Activated naive CD4-positive, alpha-beta T cell (primary cell): ENCODE measurements at places on chromosomes 1 and 21.

GRCh38 chr1:204151552-204152309, at the start of gene ETNK2:
TSS of gene ETNK2 (minus strand) at chr1:204152044. CDS start at chr1:204151852, 192 bp downstream.
- DNase-seq = no peak

DNA sequence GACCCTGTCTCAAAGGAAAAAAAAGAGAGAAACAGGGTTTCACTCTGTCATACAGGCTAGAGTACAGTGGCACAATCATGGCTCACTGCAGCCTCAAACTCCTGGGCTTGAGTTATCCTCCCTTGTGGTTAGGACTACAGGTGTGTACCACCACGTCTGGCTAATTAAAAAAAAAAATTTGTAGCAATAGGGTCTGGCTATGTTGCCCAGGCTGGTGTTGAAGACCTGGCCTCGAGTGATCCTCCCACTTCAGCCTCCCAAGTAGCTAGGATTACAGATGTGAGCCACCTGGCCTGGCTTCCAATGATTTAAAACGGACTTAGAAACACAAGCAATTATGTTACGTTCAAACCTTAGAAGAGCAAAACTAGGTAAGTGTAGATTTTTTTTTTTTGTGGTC, 22.1 kb downstream of the GOLPH3L start:
- no peak for DNase-seq

DNA sequence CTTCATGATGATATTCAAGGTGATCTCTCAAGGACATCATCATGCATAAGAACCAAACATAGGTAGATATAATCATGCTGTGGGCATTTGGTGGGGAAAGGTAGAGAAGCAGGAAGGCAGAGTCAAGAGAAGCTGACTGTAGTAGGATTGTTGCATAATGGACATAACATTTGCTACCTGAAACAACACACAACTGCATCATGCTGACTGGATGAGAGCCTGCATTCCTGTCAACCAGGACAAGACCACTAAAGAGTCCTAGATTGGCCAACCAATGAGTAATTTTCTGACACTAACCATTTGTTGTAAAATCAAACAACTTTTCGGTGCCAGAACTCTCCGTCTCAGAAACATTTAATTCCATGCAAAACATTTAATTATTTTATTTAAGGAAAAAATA, 377.2 kb downstream of the PLPP3 start:
- no peak for DNase-seq

- no peak for DNase-seq
Observed at GRCh38 chr1:14236097-14236496, 362.4 kb upstream of the KAZN start.

GRCh38 chr1:30054126-30054525, 669.3 kb downstream of the MATN1 start:
- no peak for DNase-seq

DNA sequence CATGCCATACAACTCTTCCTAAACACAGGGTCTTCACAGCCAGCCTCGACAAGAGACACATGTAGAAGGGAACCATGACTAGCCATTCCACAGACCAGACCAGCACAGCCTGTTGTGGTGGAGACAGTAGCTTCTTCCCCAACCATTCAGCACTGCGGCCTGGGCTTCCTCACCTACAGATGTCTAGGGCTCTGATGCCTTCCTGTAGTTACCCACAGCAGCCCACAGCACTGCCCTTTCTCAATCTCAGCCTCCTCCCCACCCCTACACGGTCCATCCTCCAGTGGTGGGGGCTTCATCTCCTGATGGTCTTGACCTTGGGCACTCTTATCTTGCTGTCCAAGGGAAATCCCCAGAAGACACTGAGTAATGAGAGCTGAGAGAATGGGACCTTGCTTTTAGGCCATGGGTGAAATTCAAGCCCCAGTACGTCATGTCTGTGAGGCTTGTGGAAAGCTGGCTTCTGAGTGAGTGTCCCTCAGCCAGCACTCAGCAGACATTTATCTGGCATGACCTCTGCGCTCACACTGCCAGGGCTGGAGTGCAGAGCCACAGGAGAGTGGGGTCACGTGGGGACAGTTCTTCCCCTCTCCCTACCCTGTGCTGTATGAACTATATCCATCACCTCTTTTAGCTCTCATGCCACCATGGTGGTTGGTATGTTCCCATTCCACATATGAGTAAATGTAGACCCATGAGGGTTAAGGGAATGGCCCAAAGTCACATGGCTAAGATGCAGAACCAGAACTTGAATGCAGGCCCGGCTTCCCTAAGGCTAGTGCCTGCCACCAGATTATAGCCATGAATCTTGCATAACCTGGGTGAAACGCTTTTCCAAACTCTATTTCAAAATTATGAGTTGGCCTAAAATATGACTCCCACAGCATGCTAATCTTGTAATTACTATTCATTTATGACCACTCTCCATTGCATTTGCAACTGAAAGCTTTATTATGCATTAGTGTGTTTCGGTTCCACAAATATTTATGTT, 104.7 kb downstream of the HIVEP3 start:
- no peak for DNase-seq

- no peak for DNase-seq
Observed at GRCh38 chr1:43311521-43311920, 10.7 kb downstream of the TIE1 start.

- DNase-seq = no peak
Observed at GRCh38 chr1:169121146-169121923, 14.8 kb downstream of the ATP1B1 start.

GRCh38 chr1:119086830-119087229, 53.6 kb downstream of the WARS2 start:
- no peak for DNase-seq

DNA sequence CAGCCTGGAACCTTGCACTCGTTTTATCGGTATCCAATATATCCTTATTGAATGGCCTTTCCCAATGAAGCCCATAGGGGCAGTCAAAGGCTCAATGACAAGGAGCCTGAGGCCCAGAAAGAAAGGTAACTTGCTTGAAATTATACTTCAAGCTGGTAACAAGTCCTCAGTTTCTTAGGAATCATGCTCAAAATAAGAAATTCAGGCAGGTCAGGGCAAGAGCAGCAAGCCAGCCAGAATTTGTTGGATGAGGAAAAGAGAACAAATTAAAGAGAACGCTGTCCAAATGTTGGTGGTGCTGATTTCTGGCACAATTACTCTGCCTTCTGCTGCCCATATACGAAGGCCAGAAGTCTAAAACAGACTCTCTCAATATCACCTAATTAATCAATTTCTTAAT, 77.6 kb downstream of the DDX20 start:
- DNase-seq = no peak

GRCh38 chr1:168421399-168422004, 122.3 kb downstream of the XCL2 start:
- no peak for DNase-seq

- DNase-seq = no peak
Observed at GRCh38 chr1:201507360-201507675, 395 bp upstream of the CSRP1 start.

GRCh38 chr1:94608142-94608851, 66.7 kb upstream of the F3 start:
- DNase-seq = no peak

DNA sequence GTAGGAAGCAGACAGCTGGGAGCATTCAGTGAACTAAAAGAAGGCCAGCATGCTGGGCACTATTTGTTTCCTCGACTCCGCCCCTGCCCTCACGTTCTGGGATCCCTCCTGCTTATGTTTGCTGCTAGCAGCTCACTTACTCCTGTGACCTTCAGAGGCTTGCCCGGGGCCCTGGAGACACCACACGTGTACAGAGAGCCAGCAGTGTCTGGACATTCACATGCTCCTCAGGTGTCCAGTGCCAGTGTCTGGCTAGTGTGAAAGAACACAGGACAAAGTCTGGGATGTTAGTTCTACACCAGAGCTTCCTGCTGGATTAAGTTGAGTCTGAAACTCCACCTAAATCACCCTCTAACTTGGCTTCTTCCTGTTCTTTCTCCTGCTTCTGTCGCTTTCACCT, 108.1 kb downstream of the OMA1 start:
- DNase-seq = no peak
